ENCODE measurements at places on chromosomes 6 and 20.

DNA sequence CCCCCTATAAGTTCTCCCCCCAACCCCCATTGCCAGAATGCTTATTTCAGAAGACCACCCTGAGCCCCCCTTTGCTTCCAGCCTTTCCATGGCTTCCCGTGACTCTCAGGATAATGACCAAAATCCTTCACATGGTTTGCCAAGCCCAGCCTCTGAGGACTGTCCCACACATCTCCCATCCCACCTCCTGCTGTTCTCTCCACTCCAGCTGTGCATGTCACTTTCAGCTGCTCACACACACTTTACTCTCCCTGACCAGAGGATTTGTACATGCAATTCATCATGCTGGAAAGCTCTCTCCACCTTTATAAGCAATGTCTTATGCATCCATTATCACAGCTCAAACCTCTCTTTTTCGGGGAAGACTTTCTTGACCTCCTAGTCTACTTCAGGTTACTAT is 164.2 kb downstream of the PRL start:
- H3K4me1 ChIP-seq = no peaks in the 10 kb centered on the region
- no peaks in the 10 kb centered on the region for H3K27me3 ChIP-seq
- H3K4me3 ChIP-seq = no peak overlapping the region
- no peak for DNase-seq
- no peaks in the 10 kb centered on the region for H3K36me3 ChIP-seq

- no peak for DNase-seq
- peaks cover 2% of the 10 kb centered on the region for H3K27me3 ChIP-seq
- no peak overlapping the region for H3K4me3 ChIP-seq
- no peaks in the 10 kb centered on the region for H3K36me3 ChIP-seq
Measured at GRCh38 chr6:106003268-106003987, 82.7 kb upstream of the PRDM1 start.

- no peaks in the 10 kb centered on the region for H3K27me3 ChIP-seq
- no peak overlapping the region for H3K27ac ChIP-seq
- DNase-seq = no peak
- H3K36me3 ChIP-seq = no peaks in the 10 kb centered on the region
- no peak overlapping the region for H3K4me3 ChIP-seq
Measured at GRCh38 chr6:154319231-154319858, 37.3 kb downstream of the IPCEF1 start.

DNA sequence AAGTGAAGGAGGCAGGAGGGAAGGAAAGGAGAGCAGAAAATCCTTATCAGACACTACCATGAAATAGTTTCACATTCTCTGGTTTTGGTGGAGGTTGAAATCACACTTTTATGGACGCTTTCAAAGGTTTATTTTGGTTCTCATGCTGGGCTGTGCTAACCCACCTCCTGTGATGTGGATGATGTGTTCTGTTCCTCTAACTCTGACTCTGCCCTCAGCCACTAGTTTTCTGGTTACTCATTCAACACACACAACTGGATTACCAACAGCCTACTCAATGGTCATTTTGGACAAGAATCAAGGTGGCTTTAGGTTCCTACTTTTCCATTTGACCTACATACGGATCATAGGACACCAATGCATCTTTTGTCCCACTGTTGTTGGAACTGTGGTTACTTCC is 522.1 kb upstream of the BTBD3 start:
- no peak overlapping the region for H3K4me3 ChIP-seq
- H3K27me3 ChIP-seq = no peaks in the 10 kb centered on the region
- DNase-seq = no peak

DNA sequence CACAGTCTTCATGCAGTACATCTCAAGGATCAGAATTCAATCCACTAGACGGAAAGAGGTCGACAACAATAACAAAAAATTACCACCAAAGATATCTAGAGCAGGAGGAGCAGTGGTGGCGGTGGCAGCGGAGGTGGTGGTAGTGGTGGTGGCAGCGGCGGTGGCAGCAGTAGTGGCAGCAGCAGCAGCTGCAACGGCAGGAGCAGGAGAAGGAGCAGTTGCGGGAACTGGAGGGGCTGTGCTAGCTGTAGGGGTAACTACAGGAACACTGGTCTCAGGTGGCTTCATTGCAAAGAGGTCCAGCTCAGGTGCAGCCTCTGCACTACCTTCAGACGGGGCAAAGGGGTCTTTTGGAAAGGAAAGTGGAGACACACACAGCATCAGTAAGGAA is 81.1 kb downstream of the PRSS35 start:
- DNase-seq = no peak
- no peaks in the 10 kb centered on the region for H3K27me3 ChIP-seq
- no peak overlapping the region for H3K27ac ChIP-seq
- no peak overlapping the region for H3K4me3 ChIP-seq
